ENCODE measurements at places on chromosomes 12 and 14. TPM values are rescaled to one million over a fixed set of nuclear protein-coding genes. Genes with fewer than 3 reads are reported as not detected.

The CLEC1B gene
- not detected for total RNA-seq

The AICDA gene
- total RNA-seq, result not detected

The FZD10 gene
- total RNA-seq, result 1.2 TPM

The MANSC1 gene
- total RNA-seq, result 15.3 TPM

The PGF gene
- total RNA-seq, result 64.3 TPM

Measured in thyroid gland (tissue), 4 donors.